ENCODE measurements at places on chromosomes 3 and 15.

DNA sequence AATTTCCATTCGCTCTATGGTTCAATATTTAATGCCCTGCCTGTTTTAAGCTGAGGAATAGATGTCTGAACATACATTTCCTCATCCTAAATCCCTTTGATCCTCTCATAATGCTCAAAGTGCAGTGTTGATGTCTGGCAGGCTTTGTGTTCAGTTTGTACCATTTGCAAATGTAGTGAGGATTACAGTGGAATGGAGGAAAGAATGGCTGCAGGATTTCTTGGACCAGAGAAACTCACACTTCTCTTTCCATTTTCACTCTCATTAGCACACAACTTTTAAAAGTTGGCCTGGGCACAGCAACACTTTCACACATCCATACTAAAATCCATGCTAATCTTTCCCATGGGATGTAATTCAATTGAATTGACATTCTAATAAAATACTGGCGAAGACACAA lies 28.6 kb upstream of the THRB start:
- no peak for DNase-seq

DNA sequence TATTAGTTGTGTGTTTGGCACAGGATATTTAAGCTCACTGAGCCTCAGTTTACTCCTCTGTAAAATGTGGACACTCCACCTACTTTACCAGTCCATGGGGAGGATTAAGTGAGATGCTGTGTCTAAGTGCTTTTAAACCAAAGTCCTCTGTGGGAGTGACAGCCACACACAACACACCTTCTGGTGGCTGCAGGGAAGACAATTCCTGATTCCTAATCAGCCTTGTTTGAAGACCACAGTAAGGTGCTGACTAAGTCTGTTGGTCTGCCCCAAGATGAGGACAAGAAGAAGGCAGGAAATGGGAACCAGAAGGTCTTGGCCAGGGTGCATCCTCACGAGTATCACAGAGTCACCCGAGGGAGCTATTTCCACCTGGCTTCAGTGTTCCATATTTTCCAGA lies 52.3 kb downstream of the EPHB1 start:
- no peak for DNase-seq

DNA sequence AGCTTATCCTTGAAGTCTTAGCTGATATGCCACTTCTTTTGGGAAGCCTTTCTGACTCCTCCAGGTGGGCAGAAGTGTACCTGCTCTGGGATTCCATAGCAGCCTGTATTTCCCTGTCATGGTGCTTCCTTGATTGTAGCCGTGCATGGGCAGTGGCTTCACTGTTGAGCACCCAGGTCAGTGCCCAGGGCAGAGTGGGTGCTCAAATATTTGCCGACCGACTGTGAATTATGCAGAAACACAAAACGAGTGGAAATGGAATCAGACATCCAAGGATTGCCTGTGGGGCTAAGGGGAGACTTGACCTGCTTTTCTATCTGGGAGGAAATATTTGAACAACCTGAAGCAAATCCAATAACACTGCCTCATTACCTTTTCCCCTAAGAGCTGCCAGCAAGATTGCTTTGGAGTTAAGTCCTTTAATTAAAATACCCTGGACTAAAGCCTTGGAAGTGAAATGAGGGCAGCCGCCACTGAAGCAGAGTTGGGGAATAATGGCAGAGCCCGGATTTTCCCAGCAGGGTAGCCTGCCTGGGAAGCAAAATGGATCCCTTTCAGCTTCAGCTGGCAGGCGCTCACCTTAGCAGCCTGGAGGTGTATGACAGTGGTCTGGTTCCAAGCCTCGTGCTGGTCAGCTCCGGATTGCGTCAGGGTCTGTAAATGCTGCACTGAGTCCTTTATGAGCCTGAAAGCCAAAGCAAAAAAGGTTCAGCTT lies 14.9 kb downstream of the ACOX2 start:
- no peak for DNase-seq

DNA sequence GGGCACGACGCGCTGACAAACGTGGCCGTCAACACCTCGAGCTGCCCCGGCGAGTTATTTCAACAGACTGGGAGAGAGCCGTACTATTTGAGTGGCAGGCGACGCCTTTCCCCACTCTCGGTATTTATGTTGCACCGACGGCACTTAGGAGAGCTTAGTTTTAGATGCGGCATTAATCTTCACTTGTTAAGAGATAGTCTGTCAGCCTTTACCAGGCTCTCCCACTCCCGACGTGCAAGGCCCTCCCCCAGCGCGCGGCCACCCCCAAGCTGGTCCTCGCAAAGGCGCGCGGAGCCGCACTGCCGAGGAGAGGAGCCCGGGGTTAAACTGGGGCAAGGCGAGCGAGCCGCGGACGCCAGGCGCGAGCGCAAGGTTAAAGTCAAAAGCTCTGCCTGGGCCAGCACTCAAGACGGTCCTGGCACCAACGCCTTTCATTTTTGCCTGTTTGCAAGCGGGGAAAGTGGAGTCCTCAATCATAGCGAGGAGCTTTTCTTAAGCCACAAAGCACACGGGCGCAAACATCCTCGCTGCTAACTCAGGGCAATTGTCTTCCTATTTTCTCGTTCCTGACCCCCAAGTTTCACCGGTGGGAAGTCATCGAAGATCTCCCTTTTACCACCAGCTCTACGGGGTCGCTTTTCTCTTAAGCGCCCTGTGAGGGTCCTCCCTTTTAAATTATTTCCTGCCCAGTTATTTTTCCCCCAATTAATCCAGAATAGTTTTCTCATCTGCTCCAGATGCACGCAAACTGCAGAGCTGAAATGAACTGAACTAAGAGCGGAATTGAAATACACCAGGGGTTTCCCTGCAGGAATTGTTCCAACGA lies 86.6 kb downstream of the NR2F2 start:
- no peak for DNase-seq

DNA sequence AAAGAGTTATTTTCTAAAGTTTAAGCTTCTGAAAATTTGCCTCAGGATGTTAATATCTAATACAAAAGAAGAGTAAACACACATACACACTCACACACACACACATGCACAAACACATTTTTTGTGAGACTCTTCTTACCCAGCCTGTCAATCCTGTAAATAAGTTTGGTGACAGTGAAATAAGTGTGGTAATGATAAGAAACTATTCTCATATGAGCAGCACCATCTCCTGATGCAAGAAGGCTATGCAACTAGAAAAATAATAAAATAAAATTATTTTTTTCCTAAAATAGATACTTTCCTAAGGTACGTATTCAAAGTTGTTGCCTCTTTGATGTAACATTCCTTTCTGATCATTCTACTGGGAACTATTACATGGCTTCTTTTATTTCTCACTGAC lies 155.1 kb downstream of the MECOM start:
- no peak for DNase-seq

Data from T1000 (cell line).